ENCODE measurements at places on chromosomes 11 and 22. TPM values are rescaled to one million over a fixed set of nuclear protein-coding genes. Genes with fewer than 3 reads are reported as not detected.

Gene MB
- 9,196 TPM for total RNA-seq

DNA sequence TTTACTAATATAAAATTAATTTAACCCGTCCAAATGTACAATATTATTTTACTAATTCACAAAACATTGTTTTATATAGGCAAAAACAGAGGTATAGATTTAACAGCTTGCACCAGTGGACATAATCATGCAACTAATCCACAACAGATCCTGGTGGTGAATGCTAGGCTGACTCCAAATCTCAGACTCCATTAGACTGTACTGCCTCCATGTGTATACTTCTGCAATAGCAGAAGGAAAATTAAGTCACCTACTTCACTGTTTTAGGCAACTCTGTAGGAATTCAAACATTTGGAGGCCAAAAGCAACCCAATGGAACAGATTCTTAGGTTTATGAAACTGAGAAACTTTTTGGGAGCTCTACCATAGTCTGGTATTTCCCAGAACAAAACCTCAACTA lies 30.0 kb upstream of the RAB39A start:
- no peak for DNase-seq

- DNase-seq = no peak
Measured at GRCh38 chr11:133291780-133292179, 240.5 kb downstream of the OPCML start.

GRCh38 chr11:35144136-35144741 lies 5.3 kb downstream of the CD44 start:
- DNase-seq = no peak

- DNase-seq = no peak
Measured at GRCh38 chr11:69443968-69444364, 37.5 kb upstream of the LINC01488 start.

DNA sequence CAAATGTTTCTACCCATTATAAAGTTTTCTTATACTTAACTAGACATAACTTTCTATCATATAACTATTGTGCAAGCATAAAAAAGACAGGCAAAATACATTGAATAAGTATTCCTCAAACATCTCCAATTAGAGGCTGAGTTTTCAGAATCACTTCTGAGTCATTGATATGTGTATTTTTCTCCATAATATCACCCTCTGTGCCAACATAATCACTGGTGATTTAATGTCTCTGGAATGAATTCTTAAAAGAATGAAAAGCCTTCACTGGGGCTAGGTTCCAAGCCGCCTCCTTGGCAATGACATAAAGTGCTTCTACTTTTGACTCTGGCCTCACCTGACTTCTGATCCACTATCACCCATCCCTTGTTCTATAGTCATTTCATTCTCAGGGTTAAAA lies 197.0 kb upstream of the E2F8 start:
- no peak for DNase-seq
